ENCODE measurements at places on chromosomes 7 and 10.
A peak's percentile ranks its signal among the peaks of the same experiment; 100 is the strongest.

- no peak for DNase-seq
These were observed 548.9 kb upstream of the STEAP1 start for GRCh38 chr7:89605362-89605761.

DNA sequence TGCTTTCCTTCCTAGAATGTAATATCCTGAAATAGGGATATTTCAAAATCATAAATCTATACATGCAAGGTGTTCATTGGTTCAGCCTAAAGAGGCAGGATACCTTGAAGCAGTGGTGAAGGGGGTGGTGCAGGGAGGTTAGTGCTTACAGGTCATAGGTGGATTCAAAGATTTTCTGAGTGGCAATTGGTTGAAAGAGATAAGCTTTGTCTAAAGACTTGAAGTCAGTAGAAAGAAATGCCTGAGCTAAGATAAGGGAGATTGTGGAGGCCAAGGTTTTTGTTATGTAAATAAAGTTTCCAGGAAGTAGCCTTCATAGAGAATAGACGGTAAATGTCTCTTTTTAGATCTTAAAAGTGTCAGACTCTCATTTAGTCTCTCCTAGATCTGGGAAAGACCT, 741.2 kb upstream of the ZWINT start:
- no peak for DNase-seq

- DNase-seq, result peak; percentile 63
These were observed 191.2 kb upstream of the PRSS1 start for GRCh38 chr7:142557971-142558582.

- no peak for DNase-seq
These were observed 13.6 kb downstream of the VPS50 start for GRCh38 chr7:93245525-93246432.

DNA sequence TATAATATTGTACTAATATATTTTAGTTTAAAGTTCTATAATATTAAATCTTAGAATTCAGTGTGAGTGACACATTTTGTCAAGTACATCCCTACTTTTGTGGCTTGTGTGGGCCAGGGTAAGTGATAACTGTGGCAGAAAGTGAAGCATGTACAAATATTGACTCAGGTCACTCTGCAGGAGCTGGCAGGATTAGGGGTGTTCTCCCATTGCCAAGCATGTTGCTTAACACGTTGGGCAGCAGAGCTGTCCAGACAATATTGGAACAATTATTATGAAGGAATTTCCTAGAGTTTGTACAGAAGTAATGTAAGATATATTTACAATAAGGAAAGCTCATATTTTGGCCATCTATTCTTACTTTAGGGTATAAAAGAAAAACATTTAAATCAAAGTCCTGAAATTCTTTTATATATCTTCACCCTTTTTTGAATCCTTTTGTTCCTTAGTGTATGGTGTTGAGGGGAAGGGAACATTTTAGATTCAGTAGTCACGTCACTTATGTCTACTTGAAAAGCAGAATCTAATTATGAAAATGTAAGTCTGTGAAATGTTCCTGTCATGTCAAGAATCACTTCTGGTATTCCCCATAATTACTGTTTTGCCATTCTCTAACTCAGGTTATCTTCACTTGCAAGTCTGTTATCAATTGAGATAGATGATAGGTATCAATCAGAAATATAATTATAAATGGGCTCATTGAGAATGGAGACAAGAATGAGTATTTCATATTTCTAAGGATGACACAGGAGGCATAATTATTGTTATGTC, 4.0 kb downstream of the HDAC9 start:
- DNase-seq, result no peak

DNA sequence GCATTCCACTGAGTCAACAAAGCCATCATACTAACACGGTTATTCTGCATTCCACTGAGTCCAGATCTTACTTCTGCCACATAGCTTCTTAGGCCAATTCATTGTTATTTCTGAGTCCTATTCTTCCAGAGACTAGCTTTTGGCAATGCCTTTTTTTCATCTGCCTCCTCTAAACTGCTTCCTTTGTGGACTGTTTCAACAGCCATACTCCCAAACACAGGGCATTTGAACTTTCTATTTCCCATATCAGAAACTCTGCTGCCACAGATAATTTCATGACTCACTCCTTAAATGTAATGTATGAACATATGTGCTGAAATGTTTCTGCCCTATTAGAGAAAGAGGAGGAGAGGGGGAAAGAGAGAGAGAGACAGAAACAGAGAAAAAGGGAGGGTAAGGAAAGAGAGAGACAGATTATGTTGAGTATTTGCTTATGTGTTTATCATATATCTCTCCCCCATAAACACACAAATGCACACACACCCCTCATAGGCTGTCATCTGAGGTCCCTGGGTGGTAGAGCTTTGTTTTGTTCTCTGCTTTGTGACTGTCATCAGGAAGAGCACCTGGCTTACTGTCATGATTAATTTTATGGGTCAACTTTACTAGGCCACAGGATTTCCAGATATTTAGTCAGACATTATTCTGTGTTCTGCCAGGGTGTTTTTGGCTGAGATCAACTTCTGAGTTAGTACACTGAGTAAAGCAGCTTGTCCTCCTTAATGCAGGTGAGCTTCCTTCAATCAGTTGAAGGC, 308.0 kb upstream of the KCND2 start:
- no peak for DNase-seq

GRCh38 chr7:87886875-87887274, 10.6 kb downstream of the DBF4 start:
- DNase-seq, result no peak

DNA sequence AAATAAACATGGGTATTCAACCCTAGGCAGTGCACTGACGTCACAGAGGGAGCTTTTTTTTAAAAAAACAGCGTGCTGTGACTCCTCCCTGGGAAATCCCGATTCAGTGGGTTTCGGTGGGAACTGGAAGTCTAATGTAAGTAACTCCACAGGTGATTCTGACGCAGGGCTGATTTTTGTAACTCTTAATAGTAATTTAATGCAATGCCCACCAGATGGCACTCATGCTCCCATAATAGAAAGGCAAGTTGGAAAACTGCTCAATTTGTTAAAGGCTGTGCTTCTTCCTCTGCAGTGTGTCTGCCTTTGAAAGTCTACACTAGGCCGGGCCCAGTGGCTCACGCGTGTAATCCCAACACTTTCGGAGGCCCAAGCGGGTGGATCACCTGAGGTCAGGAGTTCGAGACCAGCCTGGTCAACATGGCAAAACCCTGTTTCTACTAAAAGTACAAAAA, 10.9 kb upstream of the RSU1 start:
- DNase-seq, result peak; percentile 41

DNA sequence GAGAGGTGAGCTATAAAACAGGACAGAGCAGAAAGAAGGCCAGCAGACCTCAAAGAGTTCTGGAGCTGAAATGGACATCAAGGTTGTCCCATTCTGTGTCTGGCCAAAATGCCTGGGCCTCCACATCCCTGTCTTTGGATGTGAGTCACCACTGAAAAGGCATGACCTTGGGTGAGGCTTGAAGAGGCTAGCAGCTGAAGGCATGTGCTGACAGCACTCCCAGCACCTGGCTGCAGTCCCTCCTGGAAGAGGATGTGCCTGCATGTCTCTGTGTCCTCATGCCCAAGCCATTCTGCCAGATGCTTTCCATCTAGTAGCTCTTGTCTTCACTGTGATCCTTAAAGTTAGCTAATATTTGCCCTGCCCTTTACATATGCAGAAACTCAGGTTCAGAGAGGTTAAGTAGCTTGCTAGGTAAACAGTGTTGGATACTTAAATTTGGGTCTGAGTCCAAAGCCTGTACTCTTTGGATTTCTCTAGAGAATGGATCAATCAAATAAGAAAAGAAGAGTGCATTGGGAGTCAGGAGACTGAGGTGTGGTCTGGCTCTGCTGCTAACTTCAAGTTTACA, 35.8 kb downstream of the HECW1 start:
- DNase-seq, result no peak

GRCh38 chr10:22339761-22340328, 5.5 kb upstream of the SPAG6 start:
- DNase-seq, result no peak

- no peak for DNase-seq
These were observed at the start of gene HOXA5 for GRCh38 chr7:27143023-27143949. Gene HOXA5, minus strand, starts transcription at chr7:27143681. Its CDS starts 74 bp downstream, at chr7:27143607.

DNA sequence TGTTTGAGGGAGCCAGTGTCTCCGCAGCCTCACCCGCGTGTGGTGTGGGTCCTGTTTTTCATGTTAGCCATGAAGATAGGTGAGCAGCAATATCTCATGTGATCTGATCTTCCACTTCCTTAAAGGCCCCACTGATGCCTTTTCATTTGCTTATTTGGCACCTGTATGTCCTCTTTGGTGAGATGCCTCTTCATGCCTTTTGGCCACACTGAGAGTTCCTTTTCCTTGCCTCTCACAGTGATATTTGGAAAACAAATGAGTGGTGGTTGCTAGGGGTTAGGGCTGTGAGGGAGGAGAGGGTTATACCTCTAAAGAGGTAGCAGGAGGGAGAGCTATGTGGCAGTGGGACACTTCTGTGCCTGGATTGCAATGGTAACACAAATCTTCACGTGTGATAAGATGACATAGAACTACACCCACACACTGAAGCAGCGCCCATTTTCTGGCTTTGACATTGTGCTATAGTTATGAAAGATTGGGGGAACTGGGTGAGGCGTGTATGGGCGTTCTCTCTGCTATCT, 90.4 kb upstream of the TNS3 start:
- DNase-seq, result no peak

GRCh38 chr7:92904244-92905131, 68.1 kb upstream of the CDK6 start:
- peak; percentile 76 for DNase-seq

DNA sequence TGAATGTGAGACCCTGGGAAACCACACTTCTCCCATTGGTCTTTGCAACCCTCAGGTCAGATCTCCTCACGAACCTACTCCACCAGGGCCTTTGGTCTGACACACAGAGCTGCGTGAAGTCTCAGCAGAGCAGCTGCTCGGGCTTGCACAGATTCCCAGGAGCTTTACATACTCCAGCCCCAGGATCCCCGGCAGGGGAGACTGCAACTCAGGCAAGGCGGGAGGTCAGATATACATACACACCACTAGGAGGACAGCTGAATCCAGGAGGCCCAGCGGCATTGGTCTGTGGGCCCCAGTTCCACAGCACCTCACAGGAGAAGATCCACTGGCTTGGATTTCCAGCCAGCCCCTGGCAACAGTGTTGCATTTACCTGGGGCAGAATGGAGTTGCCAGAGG, 239.2 kb downstream of the GPAM start:
- no peak for DNase-seq

DNA sequence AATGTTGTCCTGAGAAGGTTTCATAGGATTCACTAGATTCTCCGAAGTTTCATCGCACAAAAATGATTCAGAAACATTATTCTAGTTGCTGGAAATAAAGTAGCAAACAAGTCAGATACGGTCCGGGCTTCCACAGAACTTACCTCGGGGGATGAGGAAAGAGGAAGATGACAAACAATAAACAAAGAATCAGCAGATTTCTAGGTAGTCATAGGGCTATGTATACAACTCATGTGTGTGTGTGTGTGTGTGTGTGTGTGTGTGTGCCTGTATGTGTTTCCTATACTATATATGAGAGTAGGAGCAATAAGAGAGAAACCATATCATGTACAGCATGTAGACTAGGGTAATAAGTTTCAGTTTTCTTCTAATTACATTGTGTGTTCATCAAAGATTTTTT, 16.5 kb downstream of the TMEM236 start:
- DNase-seq, result no peak

GRCh38 chr7:30428246-30429155, 50.1 kb downstream of the NOD1 start:
- no peak for DNase-seq

DNA sequence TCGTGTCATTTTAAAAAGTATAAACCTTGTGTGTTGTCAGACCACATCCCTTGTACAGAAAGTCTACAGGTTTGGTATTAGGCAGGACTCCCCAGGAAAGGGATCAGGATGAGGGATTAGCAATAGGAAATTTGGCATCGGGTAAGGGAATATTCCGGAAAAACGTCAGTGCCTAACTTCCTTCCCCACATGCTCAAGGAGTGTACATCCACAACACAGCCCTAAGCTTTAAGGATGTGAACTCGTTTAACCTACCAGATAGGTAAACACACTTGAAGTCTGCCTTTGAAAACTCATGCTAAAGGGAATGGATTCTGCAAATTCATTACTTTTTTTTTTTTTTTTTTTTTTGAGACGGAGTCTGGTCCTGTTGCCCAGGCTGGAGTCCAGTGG, 194.9 kb downstream of the SKIDA1 start:
- no peak for DNase-seq

DNA sequence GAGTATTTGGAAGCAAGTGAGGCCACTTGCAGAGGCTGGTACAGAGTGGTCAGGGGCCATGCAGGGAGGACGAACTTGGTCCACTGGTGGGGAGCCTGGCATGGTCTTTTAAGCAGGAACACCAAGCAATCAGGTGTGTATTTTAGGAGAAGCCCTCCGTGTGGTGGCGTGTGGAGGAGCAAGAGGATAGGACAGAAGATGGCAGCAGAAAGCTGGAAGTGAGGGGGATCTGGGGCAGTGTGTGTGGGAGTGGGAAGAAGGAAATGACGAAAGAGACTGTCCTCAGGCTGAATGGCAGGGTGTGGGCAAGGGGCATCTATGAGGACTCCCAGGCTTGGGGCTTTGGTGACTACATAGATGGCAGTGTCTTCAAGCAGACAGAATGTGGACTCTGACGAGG, 51.2 kb downstream of the TEX36 start:
- no peak for DNase-seq

DNA sequence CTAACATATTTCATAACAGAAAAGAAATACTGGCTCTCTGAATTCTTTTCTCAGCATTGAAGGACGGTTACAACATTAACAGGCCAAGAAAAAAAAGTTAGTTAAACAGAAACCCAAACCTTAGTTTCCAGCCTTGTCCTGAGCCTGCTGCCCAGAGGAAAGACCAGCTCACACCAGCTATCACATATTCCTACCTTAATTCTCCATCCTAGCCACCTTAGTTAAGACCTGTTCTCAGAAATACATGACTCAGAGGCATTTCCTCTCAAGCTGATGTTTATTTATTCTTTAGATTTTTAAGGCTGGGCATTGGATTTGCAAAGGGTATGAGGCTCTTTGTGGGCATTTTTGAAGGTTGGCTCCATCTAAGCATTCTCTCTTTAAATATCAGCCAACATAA, 34.3 kb upstream of the ADAM12 start:
- no peak for DNase-seq

GRCh38 chr10:14382022-14382421, 51.3 kb upstream of the FRMD4A start:
- DNase-seq, result peak; percentile 32

DNA sequence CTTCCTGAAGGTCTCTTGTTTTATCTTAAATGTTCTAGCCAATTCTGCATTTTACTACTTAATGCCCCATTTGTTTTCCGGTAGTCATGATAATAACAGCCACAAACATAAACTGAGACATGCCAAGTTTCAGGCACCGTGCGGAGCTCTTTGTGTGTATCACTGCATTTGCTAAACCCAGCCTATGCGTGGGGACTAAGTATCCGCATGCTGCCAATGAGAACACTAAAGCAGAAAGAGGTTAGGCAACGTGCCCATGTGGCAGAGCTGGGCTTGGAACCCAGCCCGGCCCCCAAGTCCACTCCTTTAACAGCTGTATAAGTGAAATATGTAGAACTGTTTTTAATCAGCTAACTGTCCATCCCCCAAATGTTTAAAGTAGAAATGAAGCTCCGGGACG, 54.1 kb downstream of the SLIT1 start:
- no peak for DNase-seq
